ENCODE measurements at places on chromosomes 13 and 19.

- no peak for DNase-seq
These were observed 13.1 kb upstream of the FBXL3 start for GRCh38 chr13:77040076-77040475.

DNA sequence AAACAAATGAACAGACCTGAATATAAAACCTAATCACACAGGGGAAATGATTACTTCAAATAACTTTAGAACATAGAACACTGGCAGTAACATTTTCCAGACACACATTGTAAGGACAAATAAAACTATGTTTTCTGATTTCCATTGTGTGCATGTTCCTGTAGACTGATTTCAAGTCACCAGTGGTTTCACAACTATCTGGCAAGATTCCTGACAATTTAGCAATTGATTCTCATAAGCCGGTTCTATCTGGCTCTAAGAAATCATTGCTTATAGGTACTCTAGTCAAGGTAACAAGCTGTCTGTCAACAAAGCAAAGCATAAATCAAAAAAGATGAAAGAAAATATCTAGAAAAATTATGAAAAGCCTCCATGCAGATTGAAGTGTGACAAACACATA lies 19.6 kb upstream of the PCCA start:
- no peak for DNase-seq

- no peak for DNase-seq
These were observed 398.3 kb downstream of the RFC3 start for GRCh38 chr13:34216256-34216655.

DNA sequence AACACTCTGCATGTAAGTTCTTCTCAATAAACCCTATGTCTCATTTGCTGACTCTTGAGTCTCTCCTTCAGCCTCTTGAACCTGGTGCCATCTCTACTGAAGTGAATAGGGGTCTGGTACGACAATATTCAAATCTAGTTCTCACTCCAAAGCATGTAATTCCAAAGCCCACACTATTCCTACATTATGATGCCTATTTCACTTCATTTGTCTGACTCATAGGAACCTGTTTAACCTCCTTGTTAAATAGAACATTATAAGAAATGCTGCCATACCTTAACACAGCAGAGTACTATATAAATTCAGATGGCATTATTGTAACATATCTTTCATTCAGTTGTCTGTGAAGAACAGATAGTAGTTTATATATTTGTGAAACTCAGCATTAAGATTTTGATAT lies 67.1 kb downstream of the STARD13 start:
- DNase-seq: no peak

DNA sequence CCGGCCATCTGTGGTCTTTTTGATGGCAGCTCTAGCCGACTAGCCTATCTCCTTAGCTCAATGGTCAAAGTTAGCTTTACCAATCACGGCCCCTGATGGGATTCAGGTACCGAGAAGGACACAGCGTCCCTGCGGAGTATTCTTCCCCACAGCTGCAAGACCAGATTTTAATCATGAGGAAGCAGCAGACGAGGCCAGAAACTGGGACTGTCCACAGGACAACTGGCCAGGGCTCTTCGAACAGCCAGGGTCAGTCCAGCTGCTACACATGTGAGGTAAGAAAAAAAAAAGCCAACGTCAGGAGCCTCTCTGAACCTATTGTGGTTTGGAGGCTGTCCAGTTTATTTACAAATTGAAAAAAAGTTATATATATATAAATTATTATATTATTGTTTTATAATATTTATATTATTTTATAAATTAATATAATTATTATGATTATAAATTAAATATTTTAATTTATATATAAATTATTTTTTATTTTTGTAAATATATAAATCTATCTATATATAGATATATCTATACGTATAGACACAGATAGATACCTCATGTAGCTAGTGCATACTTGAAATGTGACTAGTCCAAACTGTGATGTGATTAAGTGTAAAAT lies 10.8 kb downstream of the RINL start:
- no peak for DNase-seq

DNA sequence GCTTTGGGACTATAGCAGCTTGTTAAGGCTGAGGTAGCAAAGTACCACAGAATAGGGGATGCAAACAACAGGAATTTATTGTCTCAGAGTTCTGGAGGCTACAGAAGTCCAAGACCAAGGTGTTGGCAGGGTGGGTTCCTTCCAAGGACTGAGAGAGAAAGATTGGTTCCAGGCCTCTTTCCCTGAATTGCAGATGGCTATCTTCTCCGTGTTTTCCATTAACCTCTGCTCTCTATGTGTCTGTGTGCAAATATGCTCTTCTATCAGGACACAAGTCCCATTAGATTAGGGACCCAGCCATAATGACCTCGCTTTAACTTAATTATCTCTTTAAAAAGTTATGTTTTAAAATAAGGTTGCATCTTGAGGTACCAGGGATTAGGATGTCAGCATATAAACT lies 1732.9 kb upstream of the SLC10A2 start:
- DNase-seq: no peak

DNA sequence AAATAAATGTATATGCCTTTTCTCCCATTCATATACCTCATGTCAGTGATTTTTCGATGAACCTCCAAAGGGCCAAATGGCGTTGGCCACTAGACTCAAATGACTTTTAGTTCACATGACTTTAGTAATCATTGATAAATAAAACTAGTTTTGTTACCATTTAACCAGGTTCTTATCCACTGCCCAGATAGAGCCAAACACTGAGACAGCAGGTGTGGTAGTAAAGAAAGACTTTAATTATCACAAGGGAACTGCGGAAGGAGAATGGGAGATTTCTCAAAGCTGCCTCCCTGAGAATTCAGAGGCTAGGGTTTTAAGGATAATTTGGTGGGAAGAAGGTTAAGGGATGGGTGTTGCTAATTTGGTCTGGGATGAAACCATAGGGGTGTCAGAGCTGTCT lies 19.4 kb upstream of the KBTBD6 start:
- DNase-seq: no peak

- no peak for DNase-seq
These were observed 682 bp downstream of the SSBP4 start for GRCh38 chr19:18419699-18420460.

DNA sequence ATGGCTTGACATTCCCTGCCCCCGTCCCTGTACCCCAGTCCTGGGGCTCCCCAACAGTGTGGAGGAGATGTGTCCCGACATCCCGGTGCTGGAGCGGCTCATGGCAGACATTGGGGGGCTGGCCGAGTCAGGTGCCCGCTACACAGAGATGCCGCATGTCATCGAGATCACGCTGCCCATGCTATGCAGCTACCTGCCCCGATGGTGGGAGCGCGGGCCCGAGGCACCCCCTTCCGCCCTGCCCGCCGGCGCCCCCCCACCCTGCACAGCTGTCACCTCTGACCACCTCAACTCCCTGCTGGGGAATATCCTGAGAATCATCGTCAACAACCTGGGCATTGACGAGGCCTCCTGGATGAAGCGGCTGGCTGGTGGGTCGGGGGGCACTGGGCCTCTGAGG lies 83.8 kb downstream of the RYR1 start:
- DNase-seq: no peak

DNA sequence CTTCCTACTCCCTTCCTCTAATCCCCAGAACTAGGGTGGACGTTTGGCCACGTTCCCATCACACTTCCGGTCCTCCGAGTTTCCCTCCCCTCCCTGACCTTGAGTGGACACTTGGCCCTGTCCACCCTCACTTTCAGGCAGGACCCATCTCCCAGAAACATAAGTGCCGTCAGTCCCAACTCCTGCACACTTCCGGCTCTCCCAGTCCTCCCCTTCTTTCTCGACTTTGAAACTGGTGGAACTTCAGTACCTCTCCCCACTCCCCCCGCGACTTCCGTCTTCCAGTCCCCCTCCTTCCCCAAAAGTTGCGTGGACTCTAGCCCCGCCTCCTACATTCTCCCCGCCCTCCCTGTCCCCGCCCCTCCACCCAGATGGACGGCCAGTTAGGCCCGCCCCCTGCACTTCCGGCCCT lies 278 bp upstream of the ZNF274 start:
- DNase-seq: no peak

DNA sequence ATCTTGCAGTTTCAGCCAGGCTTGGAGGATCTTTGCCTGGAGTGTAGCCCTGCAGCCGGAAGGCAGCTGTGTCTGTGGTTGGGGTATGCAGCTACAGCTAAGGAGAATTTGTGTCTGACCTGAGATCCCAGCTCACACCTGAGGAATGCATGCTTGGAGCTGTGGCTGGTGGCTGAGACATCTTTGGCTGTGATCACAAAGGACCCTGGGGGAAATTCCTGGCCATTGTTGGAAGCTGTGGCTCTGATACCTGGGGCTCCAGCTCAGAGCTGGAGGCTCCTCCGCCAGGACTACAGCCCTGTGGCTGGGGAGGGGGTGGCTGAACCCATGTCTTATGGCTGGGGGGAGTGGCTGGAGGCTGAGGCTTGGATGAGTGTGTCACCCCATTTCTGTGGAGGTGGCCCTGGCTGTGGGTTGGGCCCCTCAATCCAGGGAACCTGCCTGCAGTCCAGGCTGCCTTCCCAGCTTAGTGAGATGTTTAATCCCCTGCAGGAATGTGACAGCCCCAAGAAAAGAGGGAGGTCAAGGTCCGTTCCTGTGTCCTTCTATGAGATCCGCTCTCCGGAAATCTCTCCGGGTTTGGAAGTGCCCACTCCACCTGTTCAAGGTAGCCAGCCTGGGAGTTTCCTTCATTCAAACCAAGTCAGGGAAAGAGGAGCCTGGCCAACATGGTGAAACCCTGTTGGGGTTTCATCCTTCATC lies 27.6 kb downstream of the ARHGEF18 start:
- DNase-seq: no peak

DNA sequence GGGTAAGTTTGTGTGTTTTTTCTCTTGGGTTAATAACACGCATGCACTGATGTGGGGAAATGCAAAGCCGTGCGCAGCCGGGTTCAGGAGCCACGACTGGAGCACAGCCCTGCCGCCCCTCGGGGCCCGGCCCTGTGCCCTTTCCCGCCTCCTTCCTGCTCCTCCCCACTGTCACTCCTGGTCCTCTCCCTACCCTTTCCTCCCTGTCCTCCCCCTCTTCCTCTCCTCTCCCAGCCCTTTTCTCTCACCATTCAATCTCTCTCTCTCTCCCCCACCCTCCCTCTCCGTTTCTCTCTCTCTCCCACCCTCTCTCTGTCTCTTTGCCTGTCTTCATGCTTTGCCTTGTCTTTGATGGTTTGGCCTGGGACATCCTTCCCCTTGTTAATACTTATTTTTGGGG lies 27.2 kb downstream of the PLEKHJ1 start:
- no peak for DNase-seq

DNA sequence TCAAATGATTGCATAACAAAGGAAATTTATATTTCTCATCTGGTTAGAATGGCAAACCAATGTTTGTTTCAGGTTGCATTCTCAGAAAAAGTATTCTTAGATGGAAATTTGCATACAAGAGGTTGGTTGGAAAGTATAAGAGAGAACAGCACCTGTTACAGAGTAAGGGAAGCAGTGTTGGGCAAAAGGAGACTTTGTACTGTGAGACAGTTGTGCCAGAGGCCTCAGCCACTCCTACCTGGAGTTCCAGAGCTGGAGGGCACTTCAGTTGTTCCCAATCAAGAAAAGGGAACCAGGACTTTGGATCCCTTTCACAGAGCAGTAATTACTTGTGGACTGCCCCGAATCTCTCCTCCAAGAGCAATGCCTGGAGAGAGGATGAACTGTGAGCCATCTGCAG lies 81.8 kb downstream of the SPRY2 start:
- DNase-seq: no peak

DNA sequence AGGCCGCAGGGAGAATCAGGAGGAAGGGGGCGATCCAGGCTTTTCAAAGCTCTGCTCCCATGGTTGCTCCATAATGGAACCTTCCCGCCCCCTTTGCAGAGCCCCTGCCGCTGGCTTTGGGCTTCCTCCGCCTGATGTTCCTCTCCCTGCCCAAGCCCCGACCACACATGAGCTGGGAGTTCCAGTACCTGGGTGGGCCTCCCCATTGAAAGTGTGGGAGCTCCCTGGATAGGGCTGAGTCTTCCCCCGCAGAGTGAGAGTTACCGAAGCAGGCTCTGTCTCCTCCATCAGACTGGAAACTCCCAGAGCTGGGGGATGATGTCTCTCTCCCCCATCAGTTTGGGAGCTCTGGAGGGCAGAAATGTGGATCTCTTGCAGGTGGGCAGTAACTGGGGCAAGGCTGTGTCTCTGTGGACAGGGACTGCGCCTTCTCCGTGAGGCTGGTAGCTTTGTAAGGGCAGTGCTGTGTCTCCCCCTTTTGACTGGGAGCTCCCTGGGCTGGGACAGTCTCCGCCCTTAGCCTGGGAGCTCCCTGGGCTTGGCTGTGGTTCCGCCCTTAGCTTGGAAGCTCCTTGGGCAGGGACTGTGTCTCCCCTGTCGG lies 722 bp downstream of the DCAF15 start:
- no peak for DNase-seq

- no peak for DNase-seq
These were observed 15.5 kb downstream of the ZNF443 start for GRCh38 chr19:12425236-12425887.

GRCh38 chr19:6590258-6590826 lies 608 bp downstream of the CD70 start:
- DNase-seq: no peak

- DNase-seq: no peak
These were observed 17.0 kb upstream of the TMEM255B start for GRCh38 chr13:113742000-113742441.

- DNase-seq: no peak
These were observed 17.8 kb upstream of the KCTD4 start for GRCh38 chr13:45218689-45219088.

DNA sequence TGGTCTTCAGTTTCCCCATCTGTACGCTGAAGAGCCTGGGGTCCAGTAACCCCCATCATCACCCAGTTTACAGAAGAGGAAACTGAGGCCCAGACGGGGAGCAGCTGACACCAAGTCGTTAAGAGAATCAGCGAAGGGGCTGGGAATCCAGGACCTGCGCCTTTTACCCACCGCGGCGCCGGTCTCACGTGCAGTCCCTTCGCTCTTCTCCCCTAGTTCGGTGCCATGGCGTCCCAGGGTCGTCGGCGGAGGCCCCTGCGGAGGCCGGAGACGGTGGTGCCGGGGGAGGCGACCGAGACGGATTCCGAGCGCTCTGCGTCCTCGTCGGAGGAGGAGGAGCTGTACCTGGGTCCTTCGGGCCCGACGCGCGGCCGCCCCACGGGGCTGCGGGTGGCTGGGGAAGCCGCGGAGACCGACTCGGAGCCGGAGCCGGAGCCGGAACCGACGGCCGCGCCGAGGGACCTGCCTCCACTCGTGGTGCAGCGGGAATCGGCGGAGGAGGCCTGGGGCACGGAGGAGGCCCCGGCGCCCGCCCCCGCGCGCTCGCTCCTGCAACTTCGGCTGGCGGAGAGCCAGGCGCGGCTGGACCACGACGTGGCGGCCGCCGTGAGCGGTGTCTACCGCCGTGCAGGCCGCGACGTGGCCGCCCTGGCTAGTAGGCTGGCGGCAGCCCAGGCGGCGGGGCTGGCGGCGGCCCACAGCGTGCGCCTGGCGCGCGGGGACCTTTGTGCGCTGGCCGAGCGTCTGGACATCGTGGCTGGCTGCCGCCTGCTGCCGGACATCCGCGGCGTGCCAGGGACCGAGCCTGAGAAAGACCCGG lies 698 bp downstream of the BLOC1S3 start:
- DNase-seq: no peak

GRCh38 chr19:56670401-56670960 lies 1.1 kb downstream of the ZNF835 start:
- DNase-seq: no peak

All from NCI-H187 treated with DMSO at 0.1 percent for 48 hours (cell line).